ENCODE measurements at places on chromosomes 1 and 21.

DNA sequence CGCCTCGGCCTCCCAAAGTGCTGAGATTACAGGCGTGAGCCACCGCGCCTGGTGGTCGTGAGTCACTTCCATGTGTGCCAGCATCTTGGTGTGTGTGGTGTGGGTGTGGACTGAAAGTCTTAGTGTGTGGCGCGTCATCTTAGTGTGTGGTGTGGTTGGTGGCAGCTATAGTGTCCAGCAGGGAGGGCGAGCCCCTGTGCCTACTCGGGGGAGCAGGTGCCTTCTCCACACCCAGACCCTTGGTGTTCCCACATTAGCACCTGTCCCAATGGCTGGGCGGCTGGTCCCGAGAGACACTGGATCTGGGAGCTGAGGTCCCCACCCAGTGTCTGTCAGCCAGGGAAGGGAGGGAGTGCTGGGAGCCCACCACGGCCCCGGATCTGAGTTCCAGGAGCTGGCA, 2.8 kb downstream of the SCNN1D start:
- DNase-seq: no peak

- no peak for DNase-seq
Observed at GRCh38 chr1:172451002-172451443, 7.2 kb upstream of the PIGC start.

DNA sequence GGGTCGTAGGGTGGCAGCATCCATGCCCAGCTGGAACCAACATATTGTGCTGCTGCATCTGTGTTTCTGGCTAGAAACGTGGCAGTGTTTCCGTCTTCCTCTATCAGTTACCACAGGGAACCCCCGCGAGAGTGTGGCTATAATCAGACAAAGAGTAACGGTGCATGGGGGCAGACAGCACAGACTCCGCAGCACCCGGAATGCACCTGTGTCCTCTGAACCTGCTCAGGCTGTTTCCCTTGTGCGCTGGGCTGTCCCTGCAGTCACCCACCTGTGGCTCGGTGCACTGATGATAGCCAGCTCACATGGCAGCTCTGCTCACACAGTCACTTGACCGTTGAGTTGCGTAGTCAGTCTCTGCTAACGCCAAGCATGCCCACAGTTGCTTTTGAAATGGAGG, 11.4 kb upstream of the PCBP3 start:
- no peak for DNase-seq

- no peak for DNase-seq
Observed at GRCh38 chr1:227058321-227058751, 118.2 kb downstream of the COQ8A start.

GRCh38 chr1:39204441-39205081, at the start of gene MACF1:
TSS of gene MACF1 (plus strand) at chr1:39204695. CDS start at chr1:39205023, 328 bp downstream.
- no peak for DNase-seq

- DNase-seq: no peak
Observed at GRCh38 chr1:231044588-231044987, 4.5 kb upstream of the FAM89A start.

GRCh38 chr1:80657044-80657643, 1143.6 kb upstream of the ADGRL2 start:
- DNase-seq: no peak

- no peak for DNase-seq
Observed at GRCh38 chr1:242691610-242691945, 167.1 kb upstream of the PLD5 start.

DNA sequence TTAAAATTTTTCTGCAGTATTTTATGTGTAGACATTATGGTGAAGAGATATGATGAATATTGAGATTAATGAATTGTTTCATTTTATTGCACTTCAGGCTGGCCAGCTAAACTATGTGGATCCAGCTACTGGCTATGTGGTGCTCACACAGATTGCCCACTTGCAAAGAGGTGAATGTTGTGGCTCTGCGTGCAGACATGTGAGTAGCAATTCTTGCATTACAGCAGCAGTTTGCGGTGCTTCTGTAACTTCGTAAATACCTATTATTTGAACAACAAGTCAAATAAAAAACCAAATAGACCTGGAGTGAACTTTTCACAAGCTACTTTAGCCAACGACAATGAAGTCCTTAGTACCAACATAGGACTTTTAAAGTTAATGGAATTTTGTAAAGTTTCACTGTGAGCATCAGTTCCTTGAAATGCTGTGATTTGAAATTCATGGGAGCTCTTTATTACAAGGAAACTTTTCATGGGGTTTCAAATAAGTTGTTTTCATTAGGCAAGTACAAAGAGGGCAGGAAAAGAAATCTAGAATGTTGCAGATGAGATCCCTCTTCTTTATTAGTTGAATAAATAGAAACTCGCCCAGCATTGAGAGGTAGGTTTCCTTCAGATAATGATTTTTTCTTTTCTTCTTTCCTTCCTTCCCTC, 3.4 kb downstream of the C1orf53 start:
- DNase-seq: no peak

DNA sequence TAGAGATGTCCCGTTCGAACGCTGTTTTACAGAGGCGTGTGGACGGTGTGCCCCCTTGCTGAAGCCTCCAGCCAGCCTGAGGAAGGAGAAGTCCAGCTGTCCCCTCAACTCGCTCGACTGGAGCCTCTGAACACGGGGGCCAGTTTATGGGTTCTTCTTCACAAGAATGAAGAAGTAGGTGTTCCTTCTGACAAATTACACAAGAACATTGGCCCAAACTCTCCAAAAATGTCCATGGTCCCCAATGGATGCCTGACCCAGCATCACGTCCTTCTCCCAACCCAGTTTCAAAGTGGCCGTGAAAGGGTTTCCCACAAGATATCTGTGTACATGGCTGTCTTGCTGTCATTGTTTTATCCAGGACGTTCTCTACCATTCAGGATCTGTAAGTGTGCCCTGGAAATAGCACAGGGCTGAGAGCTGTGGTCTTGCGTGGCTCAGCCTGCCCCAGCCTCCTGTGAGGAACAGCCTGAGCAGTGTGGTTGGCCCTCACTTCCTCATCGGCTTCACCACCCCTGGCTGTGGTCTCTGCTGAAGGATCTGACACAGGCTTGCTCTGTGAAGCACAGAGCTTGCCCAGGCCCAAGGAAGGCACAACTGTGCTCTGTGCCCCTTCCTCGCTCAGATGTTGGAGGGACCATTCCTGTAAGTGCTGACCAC, 1.0 kb upstream of the S100B start:
- DNase-seq: no peak

DNA sequence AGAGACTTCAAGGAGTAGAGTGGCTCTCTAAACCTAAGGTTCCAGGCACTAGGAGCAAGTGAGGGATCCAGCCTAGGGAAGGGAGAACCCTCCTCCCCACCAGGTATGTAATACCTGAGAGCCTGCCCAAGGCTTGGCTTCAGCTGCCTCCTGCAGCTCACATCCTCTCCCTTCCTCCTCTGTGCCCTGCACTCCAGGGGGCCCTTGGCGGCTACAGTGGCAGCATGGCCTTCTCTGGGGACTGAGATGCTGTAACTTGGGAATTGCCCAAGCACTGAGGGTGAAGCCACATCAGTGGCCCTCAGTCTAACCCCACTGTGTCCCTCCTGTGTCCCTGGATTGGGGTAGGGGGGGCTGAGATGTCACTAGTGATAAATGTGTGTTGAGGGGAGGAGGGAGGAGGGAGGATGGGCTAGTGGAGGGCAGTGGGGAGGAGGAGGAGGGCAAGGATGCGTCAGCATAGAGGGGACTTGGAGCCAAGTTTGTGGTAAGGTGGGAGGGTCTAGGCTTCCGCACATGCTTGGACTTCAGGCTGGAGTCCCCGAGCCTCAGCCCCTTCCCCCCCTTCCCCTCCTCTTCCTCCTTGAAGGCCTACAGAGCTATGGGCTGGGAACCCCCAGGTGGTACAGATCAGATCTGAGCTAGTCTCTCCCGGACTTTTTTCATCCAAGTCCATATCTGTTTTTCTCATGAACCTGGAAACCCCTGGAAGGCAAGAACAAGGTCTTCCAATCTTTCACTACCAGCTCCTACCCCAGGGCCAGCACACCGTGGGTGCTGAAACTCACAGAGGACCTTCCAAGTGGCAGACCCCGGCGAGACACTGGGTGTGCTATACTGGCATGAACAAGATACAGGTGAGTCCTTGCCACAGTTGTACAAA, 17.5 kb downstream of the COL9A2 start:
- DNase-seq: no peak

- DNase-seq: no peak
Observed at GRCh38 chr1:111253876-111254275, 26.4 kb downstream of the CHI3L2 start.

- no peak for DNase-seq
Observed at GRCh38 chr1:94590203-94591137, 48.9 kb upstream of the F3 start.

DNA sequence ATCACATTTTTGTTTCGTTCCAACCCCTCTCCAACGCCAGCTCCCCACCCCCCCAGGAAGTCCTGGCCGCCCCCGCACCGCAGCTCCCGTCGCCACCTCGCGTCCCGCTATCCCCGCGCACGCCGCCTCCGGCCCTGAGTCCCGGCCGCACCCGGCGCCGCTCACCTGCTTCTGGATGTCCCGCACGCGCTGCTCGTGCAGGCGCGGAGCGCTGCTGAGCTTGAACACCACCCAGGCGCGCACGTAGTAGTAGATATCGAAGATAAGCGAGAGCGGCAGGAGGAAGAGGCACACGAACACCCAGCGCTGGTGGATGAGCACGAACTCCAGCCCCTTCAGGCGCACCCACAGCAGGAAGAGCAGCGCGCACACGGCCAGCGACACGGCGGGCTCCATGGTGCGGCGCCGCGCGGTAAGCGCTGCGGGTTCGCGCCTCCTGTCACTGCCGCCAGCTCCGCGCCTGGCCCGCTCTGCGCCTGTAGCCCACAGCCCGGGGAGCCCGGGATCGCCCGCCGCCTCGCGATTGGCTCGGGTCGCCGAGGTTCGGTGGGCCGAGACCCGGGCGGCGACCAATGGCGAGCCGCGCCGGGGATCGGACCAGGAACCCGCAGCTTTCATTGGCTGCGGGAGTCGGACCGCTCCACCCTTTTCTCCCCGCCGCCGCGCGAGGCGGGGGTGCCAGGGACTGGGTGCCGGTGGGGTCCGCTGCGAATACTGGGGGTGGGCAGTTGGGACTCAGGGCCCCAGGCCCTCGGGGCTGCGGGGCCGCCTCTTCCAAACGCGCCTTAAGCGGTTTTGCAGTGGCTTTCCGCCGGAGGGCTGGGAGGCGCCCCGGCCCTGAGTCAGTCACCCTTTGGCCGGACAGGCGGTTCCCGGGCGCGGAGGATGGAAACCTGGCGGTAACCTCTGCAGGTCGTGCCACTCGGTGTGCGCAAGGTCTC, at the start of gene DHCR24:
Gene DHCR24 (minus strand): TSS at position 472 of the 941 bp plus-strand sequence. CDS start 76 bp downstream, at position 396.
- DNase-seq: peak; percentile 42

DNA sequence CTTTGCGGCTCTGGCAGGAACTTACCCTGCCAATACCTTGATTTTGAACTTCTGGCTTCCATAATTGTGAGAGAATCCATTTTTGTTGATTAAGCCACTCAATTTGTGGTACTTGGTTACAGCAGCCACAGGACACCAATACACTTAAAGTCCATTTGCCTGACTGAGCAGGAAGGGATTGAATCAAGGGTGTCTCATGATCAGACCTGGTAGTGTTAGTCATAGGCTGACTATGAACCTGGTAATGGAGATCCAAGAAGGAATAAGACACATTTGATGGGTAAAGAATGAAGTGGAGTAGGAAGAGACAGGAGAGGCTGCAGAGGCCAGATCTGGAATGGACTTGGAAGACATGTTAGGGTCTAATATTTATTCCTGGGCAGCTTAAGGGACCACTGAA, 31.2 kb upstream of the MAP1LC3C start:
- no peak for DNase-seq

DNA sequence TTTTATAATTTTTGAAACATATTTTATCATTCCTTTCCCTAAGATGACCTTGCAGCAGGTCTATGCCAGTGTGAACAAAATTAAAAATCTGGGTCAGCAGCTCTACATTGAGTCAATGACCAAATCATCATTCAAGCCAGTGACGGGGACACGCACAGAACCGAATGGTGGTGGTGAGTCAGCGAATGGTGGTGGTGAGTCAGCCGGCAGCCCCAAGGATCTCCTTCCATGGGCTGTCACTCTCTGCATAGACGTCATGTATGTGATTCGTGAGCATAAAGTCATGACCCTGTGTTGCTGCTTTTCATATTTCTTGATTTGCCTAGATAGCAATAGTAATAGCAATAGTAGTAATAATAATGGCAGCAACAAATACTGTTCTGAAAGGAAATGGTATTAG, 26.3 kb downstream of the PER3 start:
- no peak for DNase-seq

Measured in effector CD4-positive, alpha-beta T cell (primary cell).